ENCODE measurements at places on chromosomes 1 and 21.

- DNase-seq, result no peak
Measured at GRCh38 chr1:21818656-21819055, 6.6 kb downstream of the LDLRAD2 start.

- no peak for DNase-seq
Measured at GRCh38 chr1:109929170-109929569, 18.5 kb downstream of the CSF1 start.

DNA sequence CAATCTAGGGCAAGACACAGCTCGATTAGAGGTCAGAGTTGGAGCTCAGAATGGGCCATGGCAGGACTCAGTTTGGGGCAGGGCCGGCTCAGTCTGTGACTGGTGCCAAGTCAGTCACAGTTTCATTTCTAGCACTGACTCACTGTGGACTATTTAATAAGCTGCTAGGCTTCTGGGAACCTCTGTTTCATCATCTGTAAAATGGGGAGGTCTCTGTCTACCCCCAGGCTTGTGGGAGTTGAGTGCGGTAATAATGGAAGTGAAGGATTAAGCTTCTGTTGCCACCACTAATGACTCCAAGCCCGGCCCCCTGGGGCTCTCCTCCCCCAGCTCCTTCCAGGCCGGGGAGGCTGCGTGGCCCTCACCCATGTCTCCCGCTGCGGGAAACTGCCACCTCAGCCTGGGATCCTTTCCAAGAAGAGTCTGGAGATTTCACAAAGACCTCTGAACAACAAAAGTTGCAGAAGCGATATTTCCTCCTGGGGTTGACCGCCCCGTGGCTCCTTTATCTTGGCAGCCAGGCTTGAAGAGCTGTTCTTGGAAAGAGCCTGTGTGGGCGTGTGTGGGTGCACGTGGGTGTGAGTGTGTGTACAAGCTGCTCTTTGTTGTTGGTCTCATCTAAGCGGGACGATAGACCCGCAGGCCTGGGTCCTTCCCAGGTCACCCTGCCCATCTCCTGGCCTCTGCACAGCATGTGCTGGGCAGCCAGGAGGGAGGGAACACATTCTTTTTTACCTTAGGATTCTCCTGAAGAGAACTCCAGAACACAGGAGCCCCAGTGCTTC, 29.1 kb downstream of the KNCN start:
- DNase-seq, result no peak

DNA sequence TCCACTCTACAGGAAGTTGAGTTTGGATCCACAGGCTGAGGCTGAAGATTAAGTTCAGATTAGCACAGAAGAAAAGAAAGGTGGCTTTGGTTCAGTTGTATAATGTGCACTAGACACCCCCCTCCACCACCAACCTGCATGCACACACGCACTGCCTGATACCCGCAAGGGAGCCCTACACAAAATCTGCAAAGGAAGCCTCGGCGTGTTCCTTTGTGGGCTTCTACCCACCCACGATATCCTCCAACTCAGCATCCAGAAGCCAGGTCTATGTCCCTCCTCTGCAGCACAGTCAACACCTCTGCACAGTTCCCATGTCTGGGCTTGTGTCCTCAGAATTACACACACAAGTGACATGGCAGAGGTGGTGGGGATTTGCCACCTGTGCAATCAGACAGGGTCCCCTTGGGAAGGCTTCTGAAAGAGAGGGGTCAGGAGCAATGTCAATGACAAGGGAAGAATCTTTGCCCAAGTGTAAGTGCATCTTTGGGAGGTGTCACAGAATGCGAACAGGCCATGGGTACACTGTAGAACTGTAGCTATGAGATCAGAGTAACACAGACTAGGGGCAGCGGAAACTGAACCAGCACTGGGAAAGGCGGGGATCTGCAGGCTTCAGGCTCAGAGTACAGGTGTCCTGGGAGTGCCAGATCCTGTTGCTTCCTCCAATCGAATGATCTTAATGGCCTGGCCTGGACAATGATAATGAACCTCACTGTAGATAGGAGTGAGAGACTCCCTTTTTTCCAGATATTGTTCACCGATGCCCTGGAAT, 148.6 kb upstream of the ETV3 start:
- no peak for DNase-seq

DNA sequence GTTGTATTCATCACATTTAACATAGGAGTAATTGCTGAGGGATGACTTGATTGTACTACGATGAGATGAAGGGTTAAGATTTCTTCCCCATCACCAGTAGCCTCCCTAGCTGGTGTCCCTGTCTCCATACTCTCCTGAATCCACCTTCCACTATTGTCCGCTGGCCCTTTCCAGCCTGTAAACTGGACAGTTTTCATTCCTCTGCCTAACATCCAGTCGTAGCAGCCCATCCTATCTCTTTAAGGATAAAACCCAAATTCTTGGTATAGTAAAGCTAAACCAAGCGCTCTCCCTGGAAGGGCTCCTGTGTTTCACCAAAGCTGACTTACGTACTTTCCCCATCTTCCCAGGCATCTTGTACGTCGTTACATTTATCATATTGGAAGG, 670 bp downstream of the COX20 start:
- no peak for DNase-seq

DNA sequence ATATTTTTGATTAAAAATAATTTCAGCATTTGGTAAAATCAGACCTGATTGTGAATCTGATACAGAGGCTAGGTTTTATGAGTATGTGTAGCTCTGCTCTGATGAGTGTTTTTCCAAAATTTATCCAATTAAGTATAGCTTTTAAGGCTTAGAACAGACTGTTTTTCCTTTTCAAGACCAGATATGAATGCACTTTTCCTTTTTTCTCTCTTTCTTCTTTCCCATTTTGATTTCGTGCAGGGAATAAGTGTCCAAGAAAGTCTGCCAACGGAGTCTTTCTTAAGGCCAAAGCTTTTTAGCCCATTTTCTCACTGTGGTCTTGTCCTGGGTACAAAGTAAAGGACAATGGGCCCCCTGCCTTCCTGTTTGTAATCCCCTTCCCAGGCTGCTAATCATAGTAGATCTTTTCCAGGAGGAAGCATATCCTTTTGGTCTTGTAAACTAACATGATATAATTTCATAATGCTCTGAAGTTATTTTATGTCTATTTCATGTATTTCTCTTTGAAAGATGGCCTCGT, 2.9 kb downstream of the KIF1B start:
- DNase-seq, result no peak

DNA sequence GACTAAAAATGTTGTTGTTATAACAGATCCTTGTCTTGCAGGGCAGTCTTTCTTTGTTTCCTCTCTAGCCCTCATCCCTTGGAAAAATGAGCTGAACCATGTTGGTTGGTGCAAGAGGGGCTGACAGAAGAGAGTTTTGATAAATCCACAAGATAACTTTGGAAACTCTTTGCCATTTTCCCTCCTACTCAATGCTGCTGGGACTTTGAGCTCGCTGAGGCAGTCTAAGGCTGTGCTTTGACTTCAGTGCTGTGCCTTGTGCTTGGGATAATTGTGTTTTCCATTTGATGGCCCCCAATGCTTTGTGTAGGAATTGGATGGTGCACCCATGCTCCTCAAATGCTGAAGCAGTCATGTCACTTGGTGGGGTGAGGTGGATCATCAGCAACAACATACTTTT, 31.7 kb downstream of the ST6GALNAC3 start:
- DNase-seq, result no peak

GRCh38 chr21:37181059-37181458, 86.1 kb downstream of the VPS26C start:
- no peak for DNase-seq

GRCh38 chr21:34724857-34725195, 56.0 kb downstream of the CLIC6 start:
- no peak for DNase-seq

GRCh38 chr1:229864686-229865230, 202.3 kb upstream of the GALNT2 start:
- DNase-seq, result no peak

DNA sequence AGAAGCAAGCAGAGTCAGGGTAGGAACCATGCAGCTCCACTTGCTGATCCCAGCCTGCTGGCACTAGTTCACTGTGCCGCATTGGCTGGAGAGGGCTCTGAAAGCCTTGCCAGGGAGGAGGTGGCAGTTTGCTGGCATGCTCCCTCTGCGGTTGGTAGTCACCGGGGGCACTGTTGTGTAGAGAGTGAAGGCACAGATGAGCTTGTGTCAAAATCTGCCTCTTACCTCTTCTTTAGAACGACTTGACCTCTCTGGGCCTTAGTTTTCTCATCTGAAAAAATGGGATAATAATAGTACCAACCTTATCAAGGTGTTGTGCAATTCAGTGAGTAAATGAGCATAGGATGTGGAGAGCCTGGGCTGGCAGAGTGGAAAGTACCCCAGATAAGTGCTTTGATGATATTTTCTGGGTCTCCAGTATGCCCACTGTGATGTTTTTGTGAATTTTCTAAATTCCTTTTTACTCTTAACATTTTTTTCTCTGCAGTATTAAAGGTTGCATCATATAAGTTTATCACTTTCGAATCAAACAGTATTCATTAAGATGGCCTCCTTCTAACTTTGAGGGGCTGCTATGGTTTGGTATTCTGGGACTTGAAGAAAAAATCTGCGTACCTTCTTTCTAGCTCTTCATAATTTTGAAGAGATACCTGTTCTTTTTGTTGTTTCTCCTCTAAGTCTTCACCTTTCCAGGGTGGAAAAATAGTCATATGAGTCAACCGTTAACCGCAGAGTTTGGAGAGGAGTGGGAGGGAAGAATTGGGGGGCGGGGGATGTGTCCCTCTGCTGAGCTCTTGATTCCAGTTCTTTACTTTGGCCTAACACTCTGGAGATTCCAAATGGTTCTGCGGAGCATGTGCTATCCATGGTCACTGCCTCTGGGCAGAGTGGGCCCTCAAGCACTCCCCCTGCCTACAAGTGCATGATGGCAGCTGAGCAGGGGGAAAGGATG, 26.8 kb downstream of the SZRD1 start:
- no peak for DNase-seq

DNA sequence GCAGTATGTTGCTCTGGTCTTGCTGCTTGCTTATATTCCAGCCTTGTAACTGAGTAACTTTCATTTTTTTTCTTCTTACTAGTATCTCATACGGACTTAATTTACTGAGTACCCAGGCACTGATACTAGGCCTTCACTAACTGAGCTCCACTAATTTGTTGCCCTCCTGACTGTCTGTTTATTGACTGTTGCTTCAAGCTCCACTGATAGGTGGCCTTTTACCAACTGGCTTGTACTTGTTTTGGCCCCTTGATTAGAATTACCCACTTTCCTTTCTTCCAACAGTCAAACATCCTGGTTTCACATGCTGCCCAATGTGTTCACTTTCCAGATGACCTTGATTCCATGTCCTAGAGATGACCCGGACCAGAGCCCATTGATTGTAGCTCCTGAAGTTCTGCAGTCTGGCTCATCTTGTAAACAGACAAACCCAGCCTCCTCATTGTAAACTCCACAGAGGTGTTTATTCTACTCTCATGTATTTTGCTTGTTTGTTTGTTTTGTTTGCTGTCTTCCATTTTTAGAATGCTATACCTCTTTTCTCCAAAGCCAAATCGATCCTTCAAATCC, 27.7 kb downstream of the RGS1 start:
- no peak for DNase-seq

DNA sequence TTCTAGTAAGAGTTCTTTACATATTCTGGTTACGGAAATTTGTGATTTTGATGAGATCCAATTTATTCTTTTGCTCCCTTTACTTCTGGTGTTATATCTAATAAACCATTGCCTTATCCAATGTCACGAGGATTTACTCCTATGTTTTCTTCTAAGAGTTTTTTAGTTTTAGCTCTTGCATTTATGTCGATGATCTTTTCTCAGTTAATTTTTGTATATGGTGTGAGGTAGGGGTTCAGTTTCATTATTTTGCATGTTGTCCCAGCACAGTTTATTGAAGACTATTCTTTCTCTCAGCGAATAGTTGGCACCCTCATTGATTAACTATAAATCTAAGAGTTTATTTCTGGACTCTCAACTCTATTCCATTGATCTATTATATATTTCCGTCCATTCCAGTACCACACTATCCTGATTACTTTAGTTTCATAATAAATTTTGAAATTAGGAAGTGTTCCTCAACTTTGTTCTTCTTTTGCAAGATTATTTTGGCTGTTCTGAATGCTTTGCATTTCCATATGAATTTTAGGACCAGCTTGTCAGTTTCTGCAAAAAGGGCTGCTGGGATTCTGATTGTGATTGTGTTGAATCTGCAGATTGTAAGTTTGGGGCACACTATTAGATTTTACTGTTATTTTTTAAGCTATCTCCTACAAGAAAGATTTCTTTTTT, 4.0 kb downstream of the KDM1A start:
- no peak for DNase-seq

GRCh38 chr1:198641501-198641900, 2.7 kb downstream of the PTPRC start:
- no peak for DNase-seq

DNA sequence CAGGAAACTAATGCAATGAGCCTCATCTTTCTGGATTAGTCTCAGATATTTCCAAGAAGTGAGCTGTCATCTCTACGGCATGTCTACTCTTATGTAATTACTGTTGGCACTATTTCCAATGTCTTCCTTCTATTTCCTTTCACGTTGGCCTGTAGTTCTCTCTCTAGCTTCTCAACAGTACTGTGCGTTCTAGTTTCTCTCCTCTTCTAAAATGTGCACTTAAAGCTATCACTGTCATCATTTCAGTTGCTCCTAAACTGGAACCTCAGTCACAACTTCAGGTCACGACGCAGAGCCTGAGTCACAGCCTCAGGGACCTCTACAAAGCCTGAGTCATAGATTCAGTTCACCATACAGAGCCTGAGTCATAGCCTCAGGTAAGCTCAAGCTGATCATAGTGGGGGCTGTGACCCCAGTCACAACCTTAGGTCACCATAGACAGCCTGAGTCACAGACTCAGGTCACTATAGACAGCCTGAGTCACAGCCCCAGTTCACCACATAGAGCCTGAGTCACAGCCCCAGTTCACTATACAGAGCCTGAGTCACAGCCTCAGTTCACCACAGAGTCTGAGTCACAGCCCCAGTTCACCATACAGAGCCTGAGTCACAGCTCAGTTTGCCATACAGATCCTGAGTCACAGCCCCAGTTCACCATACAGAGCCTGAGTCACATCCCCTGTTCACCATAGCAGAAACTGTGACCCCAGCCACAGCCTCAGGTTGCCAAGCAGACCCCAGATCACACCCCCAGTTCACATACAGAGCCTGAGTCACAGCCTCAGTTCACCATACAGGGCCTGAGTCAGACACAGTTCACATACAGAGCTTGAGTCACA, 13.0 kb downstream of the WNT9A start:
- DNase-seq, result no peak

- DNase-seq, result no peak
Measured at GRCh38 chr1:184930645-184931044, 43.7 kb downstream of the NIBAN1 start.
